ENCODE measurements at places on chromosomes 6 and 20.

DNA sequence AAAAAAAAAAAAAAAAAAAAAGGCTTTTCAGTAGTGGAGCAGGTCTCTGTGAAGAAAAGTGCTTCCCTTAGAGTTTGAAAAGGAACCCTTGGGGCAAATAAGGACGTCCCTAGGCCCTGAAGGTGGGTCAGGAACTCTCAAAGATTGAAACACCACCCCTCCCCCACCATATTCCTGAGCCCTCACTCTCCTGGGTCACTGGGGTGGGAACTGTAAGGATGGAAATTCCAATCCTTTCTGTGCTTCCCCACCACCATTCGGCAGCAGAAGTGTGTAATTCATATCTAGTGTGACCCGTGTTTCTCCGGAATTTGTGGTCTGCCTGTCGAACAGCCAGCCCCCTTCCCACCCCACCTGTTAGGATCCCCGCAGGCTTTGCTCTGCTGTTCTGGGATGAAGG, 12.3 kb downstream of the CDYL start:
- H3K27me3 ChIP-seq: no peaks in the 10 kb centered on the region

DNA sequence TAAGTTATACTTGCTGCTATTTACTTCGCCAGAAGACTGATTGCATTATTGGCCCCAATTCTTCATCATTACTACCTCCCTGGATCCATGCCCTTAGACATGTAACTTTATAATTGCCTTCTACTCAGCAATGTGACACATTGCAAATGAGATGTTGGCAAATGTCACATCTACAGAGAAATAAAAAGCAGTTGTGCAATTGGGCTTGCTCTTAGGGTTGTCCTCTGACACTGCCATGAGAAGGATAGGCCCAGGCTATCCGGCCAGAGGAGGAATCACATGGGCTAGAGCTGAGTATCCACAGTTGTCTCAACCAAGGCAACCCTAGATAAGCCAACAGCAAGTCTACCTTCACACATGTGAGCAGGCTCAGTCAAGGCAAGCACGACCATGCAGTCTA, 447.0 kb downstream of the PLCB1 start:
- H3K4me3 ChIP-seq: no peak overlapping the region
- H3K27me3 ChIP-seq: no peaks in the 10 kb centered on the region
- H3K27ac ChIP-seq: no peak overlapping the region
- no peaks in the 10 kb centered on the region for H3K36me3 ChIP-seq
- DNase-seq: no peak

DNA sequence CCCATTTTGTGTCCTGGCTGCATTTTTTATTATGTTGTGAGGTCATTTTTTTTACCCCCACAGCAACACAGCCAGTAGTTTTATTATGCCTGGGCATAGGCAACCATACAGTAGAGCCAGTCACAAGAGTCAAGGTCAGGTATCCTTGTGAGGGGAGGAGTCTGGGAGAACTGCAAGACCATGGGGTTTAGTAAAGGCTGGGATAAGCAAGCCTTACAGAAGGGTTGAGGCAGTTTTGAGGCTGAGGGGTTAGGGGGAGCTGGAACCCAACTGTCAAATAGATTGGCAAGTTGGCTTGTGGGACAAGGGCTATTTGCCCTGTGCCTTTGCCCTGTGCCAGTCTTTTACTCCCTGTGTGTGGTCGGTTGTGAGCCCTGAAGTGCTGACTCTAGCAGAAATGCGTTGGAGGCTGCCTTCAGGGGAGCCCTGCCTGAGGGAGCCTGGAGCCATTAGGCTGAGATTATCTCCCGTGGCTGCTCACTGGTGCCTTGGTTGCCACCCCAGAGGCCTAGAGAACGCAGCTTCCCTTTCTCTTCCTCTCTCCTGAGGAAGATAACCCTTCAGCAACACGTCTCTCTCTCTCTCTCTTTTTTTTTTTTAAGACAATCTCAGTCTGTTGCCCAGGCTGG, 31.1 kb downstream of the RALY start:
- H3K27ac ChIP-seq: no peak overlapping the region
- H3K4me3 ChIP-seq: no peak overlapping the region
- H3K4me1 ChIP-seq: peaks cover 15% of the 10 kb centered on the region
- H3K27me3 ChIP-seq: no peaks in the 10 kb centered on the region
- H3K36me3 ChIP-seq: no peaks in the 10 kb centered on the region
- no peak for DNase-seq

GRCh38 chr6:33822575-33823395, 19.0 kb upstream of the MLN start:
- H3K36me3 ChIP-seq: no peaks in the 10 kb centered on the region
- H3K4me3 ChIP-seq: no peak overlapping the region
- DNase-seq: no peak
- H3K27me3 ChIP-seq: no peaks in the 10 kb centered on the region

- no peaks in the 10 kb centered on the region for H3K36me3 ChIP-seq
- H3K27me3 ChIP-seq: no peaks in the 10 kb centered on the region
- H3K27ac ChIP-seq: no peak overlapping the region
- no peaks in the 10 kb centered on the region for H3K4me1 ChIP-seq
- DNase-seq: no peak
- no peak overlapping the region for H3K4me3 ChIP-seq
Measured at GRCh38 chr6:81093051-81093450, 659.4 kb downstream of the TENT5A start.

All from Peyer's patch (tissue), 4 donors.